ENCODE measurements at places on chromosomes 2 and 18. TPM values are rescaled to one million over a fixed set of nuclear protein-coding genes. Genes with fewer than 3 reads are reported as not detected.

Gene HPCAL1
- total RNA-seq, result 50.8 TPM

Gene CDK15
- total RNA-seq, result 1.3 TPM

Gene PREPL
- 40.2 TPM for total RNA-seq

Gene C18orf54
- total RNA-seq, result 0.66 TPM

Gene SERPINB13
- total RNA-seq, result not detected

Gene ATP6V1C2
- 0.14 TPM for total RNA-seq

Gene ALK
- total RNA-seq, result not detected

Gene CCDC85A
- 6.7 TPM for total RNA-seq

Gene NFATC1
- total RNA-seq, result 3.7 TPM

Gene CRYGC
- total RNA-seq, result not detected

Gene DNER
- total RNA-seq, result 13.7 TPM

Gene GRB14
- not detected for total RNA-seq

Gene SEPTIN10
- total RNA-seq, result 93.4 TPM

Gene NR4A2
- total RNA-seq, result 0.57 TPM

Gene TMEM163
- not detected for total RNA-seq

Gene RFTN2
- not detected for total RNA-seq

Gene DPP4
- 636 TPM for total RNA-seq

Gene MYCN
- total RNA-seq, result 2.1 TPM

Gene RGPD4
- not detected for total RNA-seq

Gene ALPI
- total RNA-seq, result not detected

Gene SOX11
- total RNA-seq, result under 0.01 TPM

Gene FKBP1B
- 2.0 TPM for total RNA-seq

Gene ARHGEF4
- total RNA-seq, result 1.0 TPM

Gene IL1RN
- total RNA-seq, result not detected

Gene PLA2R1
- total RNA-seq, result 1.8 TPM

Gene REG1B
- not detected for total RNA-seq

Gene GYPC
- total RNA-seq, result 80.3 TPM

Gene TSGA10
- 0.44 TPM for total RNA-seq

Gene CPLX4
- not detected for total RNA-seq
